ENCODE measurements at places on chromosomes 13 and 19.

DNA sequence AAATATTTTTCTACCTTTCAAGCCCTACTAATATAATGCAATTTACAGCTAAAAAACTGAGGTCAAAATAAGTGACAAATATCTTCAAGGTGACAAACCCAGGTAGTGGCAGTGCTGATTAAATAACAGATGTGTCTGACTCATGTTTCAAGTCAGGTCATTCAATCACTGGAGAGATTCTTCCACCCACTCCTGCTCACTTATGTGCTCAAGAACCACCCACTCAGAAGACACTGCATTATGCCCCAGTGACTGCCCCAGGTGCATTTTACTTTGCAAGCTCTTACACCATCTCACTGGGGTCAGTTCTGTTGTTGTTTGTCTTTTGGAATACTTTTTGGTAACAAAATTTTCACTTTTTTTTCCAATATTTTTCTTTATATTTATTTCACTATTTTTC, 2.2 kb downstream of the ZNF100 start:
- DNase-seq: no peak

DNA sequence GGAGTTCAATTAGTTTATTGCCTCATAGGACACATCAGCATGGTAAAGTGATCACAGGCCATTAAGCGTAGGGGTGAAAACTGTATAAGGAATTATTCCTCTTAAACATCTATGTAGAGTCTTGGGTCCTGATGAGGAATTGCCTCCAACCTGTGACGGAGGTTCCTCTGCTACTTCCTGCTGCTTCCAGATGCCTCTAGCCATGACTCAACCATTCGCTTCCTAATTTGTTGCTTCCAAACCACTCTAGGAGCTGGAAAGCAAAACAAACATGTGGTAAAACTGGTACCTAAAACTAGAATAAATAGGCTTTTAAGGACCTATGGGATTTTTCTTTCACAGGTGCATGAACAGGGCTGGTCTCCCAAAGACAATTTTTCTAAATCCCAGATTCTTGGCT, 253.8 kb downstream of the KLF12 start:
- no peak for DNase-seq

DNA sequence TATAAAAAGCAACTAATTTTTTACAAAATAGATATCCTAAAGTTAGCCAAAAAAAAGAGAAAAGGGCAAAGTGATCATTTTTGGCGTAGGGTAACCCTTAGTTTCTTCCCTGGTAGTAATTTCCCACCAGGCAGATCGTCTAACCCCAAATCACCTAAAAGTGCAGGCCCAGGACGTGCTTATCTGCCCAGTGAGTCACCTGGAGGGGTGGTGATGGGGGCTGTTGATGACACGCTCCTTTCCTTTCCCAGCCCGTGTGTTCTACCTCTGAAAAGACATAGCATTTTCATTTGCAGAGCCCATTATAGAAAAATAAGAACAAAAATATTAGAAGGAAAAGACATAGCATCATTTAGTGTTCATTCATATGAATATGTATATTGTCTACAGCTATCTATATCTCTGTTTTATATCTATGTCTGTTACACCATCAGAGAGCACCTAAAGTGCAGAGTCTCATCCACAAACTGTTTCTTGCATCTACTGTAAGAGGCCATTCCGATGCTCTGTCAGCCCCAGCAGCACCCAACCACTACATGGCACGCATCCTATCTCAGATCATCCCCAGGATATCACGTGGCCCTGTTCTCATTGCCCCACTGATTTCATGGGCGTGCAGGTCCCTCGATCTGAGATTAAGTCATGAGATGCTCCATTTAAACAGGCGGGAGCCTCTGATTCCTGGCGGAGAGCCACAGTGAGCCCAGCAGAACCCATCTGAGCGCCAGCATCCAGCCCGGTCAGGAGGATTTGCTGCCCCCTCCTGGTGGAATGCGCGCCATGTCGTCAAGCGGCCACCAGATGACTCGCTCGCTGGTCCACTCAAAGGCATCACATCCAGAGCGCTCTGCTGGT, 8.5 kb upstream of the LILRB3 start:
- DNase-seq: no peak

- no peak for DNase-seq
Measured at GRCh38 chr13:72127031-72127430, 260.0 kb upstream of the DACH1 start.

- no peak for DNase-seq
Measured at GRCh38 chr13:73248711-73249580, 190.1 kb downstream of the KLF5 start.

DNA sequence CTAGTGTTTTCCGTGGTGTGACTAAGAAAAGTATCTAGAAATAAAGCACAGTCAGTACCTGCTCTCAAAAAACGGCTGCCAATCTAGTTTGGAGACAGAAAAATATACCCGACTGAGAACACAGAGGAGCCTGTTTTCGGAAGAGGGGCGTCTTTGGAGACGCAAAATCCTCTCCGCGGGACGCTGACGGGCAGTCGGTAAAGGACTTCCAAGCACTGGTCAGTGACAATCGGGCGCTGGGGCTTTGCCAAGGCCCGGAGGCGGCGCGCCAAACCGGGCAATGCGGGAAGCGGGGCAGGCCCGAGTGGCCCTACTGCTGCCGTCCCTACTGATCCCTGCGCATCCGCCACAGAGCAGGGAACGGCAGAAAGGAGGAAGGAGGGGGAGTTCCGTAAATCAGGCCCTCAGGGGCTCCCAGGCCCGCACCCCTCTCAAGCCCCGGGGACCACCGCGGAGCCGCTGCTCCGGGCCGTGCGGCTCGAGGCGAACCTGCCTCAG, 588 bp upstream of the DPY19L3 start:
- DNase-seq: no peak

DNA sequence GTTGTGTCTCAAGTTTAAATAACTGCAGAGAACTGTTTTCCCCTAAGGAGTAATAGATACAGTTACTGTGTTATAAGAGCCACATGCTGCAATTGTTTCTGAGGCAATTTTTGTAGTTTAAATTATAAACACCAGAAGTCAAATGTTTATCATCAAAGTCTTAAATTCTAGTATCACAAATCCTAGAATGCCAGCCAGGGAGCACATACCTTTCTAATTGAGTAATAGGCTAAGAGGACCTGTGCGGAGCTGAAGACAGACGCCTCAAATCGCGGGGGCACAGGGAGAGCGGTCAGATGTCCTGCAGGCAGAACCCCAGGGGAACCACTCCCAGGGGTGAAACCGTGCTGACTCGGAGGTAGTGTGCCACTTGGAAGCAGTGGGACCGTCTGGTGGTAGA, 65.2 kb upstream of the TNFRSF19 start:
- peak; percentile 71 for DNase-seq

DNA sequence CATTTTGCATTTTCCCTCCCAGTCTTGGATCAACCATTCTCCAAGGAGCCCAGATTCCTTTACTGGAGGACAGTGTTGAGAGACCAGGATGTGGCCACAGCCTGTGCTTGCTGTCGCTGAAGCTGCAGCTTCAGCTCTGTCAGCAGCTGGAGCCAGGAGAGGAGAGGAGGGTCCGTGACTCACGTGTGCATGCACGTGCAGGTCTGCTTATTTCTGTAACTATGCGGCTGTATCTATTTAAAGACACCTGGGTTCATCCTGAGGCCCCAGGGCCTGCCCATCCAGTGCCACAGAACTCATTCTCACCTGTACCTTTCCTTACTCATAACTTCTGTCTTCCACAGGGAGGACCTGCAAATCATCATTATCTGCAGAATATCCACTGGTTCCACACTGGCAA, 8.2 kb upstream of the LAMP1 start:
- DNase-seq: no peak

- no peak for DNase-seq
Measured at GRCh38 chr13:39468306-39468705, 134.7 kb downstream of the LHFPL6 start.

GRCh38 chr19:56174550-56174949, 1.3 kb upstream of the GALP start:
- DNase-seq: no peak

DNA sequence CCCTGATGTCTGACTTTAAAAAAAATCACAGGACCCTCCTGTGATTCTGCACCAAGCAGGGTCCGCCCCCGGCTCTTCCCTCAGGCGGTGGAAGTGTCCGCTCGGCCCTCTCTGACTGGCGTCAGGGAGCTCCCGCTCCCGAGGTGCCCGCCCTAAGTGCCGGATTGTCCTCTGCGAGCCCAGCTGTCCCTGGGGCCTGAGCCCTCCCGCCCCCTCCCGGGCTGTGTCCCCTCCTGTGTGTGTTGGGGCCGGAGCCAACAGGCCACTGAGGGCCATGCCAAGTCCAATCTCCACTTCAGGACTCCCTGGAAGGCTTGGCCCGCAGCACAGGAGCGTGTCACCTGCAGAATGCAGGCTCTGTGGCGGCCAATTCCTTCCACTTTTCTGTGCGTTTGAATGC, 25.4 kb downstream of the MAP2K2 start:
- DNase-seq: no peak

DNA sequence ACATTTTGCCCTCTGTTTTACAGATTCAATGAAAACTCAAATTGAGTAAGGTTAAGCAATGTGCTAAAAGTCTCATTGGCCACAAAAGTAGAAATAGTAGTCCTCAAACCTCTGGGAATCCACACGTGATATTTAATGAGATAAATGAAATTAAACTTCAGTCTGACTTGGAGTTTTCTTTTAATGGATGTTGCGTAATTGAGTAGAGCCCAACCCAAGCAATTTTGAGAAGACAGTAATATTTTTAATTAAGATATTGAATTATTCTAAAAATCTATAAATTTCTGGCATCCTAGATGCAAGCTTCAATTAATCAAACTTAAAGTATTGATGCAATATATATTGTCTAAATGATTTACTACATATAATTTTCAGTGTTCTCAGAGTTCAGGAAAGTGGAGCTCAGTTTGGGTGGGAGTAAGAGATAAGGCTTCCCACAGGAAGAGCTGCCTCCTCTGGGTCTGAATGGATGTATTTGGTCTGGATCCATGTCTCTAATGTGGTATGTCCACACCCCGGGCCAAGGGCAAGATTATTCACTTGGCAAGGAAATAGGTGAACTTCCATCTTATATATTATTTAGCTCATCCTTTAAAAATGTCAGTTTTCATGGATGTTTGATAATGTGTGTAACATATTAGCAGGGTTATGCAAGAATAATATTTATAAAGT, 6.9 kb downstream of the MBNL2 start:
- DNase-seq: no peak

DNA sequence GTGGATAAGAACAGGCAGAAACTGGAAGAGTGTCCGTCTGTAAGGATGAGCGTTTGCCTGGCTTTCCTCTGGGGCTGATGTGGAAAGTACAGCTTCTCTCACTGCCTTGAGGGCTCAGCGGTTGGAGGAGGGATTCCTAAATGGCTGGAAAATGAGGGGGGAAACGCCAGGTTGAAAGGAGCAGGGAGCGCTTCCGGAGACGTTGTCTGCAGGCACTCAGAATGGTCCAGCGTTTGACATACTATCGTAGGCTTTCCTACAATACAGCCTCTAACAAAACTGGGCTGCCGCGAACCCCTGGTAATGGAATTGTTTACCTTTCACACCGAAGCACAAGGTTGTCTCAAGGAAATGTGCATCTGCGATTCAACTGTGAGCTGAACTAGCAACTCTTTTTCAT, 39.9 kb downstream of the MRPL57 start:
- no peak for DNase-seq

GRCh38 chr19:36149673-36150406, 2.4 kb downstream of the COX7A1 start:
- DNase-seq: no peak

DNA sequence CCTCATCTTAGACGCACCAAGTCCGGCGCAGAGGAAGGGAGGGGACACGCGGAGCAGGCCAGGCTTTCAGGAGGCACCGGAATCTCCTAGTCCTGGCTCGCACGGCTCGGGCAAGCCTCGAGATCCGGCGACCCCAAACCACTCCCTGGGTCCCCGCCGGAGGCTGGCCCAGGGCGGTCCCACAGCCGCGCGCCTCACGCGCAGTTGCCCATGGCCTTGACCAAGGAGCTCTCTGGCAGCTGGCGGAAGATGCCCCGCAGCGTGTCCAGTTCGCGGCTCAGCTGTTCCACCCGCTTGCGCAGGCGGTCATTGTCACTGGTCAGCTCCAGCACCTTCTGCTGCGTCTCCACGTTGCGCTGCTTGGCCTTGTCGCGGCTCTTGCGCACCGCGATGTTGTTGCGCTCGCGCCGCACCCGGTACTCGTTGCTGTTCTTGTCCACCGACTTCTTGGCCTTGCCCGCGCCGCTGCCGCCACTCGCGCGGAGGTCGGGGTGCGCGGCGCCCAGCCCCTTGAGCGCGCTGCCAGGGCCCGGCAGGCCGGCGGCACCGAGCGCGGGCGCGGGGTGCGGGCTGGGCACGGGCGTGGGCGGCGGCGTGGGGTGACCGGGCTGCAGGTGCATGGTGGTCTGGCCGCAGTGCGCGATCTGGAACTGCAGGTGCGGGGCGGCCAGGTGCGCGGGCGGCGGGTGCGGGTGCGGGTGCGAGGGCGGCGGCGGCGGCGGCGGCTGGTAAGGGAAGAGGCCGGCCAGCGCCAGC, 1.0 kb downstream of the CEBPA start:
- DNase-seq: no peak

GRCh38 chr19:33763633-33764371, 32.9 kb upstream of the KCTD15 start:
- no peak for DNase-seq

DNA sequence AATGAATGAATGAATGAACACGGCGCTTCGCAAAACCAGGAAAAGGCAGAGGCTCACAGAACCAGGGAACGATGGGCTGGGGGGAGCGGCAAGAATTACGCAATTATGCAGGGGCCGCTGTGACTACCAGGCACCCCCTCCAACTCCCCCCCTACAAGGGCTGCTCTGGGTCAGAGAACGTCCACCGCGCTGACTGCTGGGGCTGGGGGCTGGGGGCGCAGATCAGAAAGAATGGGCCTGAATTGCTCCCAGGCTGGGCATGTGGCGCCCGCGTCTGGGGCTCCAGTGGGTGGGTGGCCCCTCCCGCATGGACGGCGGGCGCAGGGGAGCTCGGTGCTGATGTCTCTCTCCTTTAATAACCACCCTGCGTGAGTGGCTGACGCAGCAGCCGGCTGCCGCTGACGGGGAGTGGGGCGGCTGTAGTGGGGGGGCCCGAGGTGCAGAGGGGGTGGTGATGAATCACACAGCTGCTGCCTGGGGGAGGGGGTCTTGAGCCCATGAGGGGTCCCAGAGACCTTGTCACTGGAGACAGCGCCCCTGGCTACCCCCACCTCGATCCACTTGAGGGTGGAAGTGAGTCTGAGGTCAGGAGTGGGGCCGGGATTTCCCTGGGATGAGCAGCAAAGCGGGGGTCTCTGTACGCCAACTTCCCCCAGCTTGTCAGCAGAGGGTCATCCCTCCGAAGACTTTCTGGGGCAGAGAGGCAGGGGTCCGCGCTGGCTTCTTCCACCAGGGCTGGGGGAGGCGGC, 1.5 kb upstream of the CIRBP start:
- no peak for DNase-seq

GRCh38 chr19:28332351-28332750, 880.6 kb downstream of the UQCRFS1 start:
- no peak for DNase-seq

- no peak for DNase-seq
Measured at GRCh38 chr19:5960005-5961001, 17.6 kb downstream of the RANBP3 start.

GRCh38 chr13:103192511-103193135, 126.4 kb upstream of the SLC10A2 start:
- DNase-seq: no peak

- no peak for DNase-seq
Measured at GRCh38 chr19:35005256-35005977, 5.3 kb downstream of the GRAMD1A start.
